Sigmoid colon (tissue), 7 donors: ENCODE measurements at places on chromosomes 11 and 22. TPM values are rescaled to one million over a fixed set of nuclear protein-coding genes. Genes with fewer than 3 reads are reported as not detected.

DNA sequence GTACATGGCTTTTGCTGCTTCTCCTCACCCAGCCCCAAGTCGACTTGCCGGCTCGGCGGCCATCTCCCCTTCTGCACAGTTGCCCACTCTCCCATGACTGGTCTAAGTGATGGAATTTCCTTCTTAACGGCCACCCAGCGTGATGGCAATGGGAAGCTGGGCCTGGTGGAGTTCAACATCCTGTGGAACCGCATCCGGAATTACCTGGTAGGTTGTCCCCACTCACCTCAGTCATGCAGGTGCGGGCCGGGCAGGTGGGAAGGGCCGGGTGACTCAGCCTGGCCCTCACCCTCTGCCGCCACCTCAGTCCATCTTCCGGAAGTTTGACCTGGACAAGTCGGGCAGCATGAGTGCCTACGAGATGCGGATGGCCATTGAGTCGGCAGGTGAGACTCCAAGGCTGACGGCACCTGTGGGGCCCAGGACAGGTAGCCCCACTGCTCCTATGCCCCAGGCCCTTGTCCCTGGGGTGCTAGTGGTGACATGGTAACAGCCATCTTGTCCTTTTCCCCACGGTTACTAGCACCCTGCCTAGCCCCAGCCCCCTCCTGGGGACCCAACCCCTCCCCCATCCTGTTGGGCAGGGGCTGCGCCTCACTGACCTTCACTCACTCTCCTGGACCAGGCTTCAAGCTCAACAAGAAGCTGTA is 28.1 kb downstream of the CAPN1 start:
- DNase-seq = peak; percentile 50

- no peak for DNase-seq
These were observed 1.2 kb upstream of the B3GAT1 start for GRCh38 chr11:134413043-134413825.

- no peak for DNase-seq
These were observed 185.3 kb downstream of the C11orf91 start for GRCh38 chr11:33515347-33515746.

- DNase-seq = no peak
These were observed 10.1 kb downstream of the CBX6 start for GRCh38 chr22:38861927-38862326.

- DNase-seq = peak; percentile 94
These were observed 3.2 kb upstream of the RTN4RL2 start for GRCh38 chr11:57456960-57457642.

- DNase-seq = no peak
These were observed 28.7 kb downstream of the SBF1 start for GRCh38 chr22:50445880-50446707.

DNA sequence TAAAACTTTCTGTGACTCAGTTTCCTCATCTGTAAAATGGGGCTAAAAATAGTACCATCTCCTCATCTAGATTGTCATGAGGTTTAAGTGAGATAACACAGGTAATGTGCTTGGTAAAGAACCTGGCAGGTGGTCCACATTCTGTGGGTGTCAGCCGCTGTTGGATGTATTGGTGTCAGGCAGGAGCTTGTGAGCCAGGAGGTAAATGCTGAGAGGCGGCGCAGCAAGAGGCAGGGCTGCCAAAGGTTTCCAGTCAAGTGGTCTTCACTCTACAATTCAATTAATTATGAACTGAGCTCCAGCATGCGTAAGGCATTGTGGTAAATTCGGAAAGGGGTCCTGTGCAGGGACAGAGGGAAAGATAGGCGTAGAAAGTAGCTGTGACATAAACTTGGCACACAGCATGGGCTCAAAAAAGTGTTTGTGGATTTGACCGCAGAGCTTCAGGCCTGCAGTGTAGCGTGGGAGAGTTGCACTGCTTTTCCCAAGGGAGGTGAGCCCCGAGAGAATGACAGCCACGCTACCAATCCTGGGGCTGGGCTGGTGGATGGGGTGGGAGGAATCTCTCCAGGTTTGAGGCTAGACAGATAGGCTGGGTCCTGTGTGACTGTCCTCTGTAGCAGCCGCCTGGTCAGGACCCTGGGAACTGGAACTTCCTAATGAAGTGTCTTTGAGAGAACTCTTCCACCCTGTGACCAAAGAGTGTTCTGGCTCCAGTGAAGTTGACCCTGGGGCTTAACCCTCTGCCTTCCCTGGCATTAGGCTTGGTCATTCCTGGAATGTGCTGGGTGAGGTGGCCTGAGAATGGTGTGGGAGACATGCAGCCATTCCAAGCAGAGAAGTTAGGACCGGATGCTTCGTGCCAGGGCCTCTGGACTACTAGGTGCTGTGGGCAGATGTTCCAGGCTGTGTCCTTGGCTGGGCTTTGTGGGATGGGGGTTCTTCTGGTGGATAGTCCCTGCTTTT is 122.4 kb downstream of the FEZ1 start:
- DNase-seq = no peak

Gene PTPN5
- not detected for polyA plus RNA-seq

Gene BRSK2
- 1.7 TPM for polyA plus RNA-seq
